Left kidney (tissue), 8 donors: ENCODE measurements at places on chromosomes 13 and 19. TPM values are rescaled to one million over a fixed set of nuclear protein-coding genes. Genes with fewer than 3 reads are reported as not detected.

The FGF14 gene
- 0.95 TPM for polyA plus RNA-seq

The CDX2 gene
- polyA plus RNA-seq: not detected

DNA sequence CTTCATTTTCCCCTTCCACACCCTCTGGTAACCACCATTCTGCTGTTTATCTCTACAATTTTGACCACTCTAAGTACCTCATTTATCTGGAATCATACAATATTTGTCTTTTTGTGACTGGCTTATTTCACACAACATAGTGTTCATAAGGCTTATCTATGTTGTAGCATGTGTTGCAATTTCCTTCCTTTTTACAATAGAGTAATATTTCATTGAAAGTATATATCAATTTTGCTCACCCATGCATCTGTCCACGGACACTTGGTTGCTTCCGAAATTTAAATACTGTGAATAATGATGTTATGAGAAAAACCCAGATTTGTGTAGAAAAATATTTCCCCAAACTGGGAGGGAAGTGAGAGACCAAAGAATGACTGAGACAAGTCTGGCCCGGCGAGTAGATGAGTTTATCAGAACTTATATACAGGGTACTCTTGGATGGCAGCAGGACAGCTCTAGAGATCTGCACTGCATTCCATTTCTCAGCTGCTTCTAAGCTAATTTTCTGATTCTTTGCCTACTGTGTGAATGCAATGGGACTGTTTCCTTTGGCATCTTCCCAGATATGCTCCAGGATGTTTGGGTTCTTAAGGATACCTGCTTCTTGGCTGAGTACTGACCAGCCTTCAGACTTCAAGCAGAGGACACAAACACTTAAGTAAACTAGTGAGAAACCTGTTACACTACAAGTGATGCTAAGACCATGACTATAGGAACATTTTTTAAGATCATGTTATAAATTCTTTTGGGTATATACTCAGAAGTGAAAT, 834.0 kb upstream of the PCDH9 start:
- DNase-seq: no peak

DNA sequence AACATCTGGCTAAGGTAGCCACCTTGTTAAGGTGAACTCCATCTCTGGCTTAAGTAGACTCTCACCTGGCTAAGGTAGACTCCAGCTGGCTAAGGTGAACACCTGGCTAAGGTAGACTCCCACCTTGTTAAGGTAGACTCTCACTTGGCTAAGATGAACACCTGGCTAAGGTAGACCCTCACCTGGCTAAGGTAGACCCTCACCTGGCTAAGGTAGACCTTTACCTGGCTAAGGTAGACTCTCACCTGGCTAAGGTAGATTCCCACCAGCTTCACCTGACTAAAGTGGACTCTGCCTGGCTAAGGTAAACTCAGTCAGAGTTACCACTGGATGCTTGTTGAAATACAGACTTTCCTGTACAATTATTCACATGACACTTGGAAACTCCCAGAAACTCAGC, 23.6 kb downstream of the PIN1 start:
- DNase-seq: no peak

DNA sequence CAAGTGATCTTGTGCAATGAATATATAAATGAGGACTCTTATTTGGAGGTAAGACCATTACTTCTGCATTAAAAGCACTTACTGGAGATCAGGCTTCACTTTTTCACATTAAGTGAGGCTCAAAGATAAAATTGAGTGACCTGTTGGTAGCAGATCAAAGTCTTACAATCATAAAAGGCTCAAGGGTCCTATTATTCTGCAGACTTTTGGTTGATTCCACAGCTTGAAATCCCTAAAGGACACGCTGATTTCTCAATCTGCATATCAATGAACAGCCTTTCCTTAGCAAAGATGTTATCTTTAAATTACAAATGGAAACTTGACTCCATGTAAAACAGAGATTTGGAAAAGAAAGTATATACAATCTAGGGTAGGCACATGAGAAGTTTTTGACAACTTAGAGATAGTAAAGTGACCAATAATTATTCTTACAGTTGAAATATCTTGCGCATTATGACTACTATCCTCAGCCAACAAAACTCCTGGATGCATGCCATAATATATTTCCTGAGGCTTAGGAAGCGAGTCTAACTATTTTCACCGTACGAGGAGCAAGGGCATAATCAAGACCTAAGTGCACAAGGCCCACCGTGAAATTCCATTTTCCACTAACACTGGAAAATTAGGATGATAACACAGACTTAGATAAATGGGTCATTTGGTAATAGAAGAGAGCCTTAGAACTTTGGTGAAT, 640.7 kb downstream of the LIG4 start:
- DNase-seq: no peak

The FFAR3 gene
- polyA plus RNA-seq: 0.15 TPM

DNA sequence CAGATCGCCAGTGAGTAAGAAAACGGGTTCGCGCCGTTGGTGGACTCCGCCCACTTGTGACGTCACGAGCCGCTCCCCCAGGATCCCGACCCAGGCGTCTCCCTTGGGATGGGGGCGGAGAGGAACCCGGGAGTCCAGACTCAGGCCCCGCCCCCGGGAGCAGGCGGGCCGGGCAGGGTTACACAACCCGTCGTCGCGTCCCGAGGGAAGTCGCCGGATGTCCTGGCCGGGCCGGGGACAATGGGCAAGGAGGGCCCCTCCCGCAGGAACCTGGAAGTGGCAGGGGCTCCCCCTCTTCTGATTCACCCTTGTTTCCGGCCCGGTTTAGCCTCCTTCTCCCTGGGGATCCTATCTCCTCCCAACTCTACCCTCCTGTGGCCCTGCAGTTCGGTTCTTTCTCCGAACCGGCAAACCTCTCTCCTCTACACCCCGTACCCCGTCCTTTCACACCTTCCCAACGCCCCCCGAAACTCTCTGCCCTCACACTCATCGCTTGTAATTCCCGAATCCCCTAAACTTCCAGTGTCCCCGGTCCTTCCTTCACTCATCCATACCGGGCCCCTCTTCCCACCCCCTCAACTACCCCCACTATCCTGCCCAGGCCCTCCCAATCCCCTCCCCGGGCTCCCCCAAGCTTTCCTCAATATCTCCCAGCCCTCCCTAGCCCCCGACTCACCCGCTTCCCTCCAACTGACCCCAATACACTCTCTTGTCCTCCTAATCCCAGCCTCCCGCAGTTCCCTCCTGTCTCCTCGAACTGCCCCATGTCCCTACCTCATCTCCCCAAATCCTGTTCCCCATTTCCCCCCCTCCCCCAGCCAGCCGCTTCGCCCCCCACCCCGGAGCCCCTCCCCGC, 20.0 kb upstream of the ERCC1 start:
- peak; percentile 89 for DNase-seq

The GPC5 gene
- polyA plus RNA-seq: 5.1 TPM

GRCh38 chr19:1729568-1729925, 23.8 kb upstream of the ONECUT3 start:
- no peak for DNase-seq

The CYP4F3 gene
- 1.4 TPM for polyA plus RNA-seq

GRCh38 chr19:35433448-35433847, 14.6 kb upstream of the FFAR2 start:
- no peak for DNase-seq

The DACT3 gene
- polyA plus RNA-seq: 24.5 TPM

- peak; percentile 44 for DNase-seq
Measured at GRCh38 chr13:34822650-34823049, 119.4 kb upstream of the NBEA start.

The RNF225 gene
- polyA plus RNA-seq: not detected
